ENCODE measurements at places on chromosomes 12 and 14.

DNA sequence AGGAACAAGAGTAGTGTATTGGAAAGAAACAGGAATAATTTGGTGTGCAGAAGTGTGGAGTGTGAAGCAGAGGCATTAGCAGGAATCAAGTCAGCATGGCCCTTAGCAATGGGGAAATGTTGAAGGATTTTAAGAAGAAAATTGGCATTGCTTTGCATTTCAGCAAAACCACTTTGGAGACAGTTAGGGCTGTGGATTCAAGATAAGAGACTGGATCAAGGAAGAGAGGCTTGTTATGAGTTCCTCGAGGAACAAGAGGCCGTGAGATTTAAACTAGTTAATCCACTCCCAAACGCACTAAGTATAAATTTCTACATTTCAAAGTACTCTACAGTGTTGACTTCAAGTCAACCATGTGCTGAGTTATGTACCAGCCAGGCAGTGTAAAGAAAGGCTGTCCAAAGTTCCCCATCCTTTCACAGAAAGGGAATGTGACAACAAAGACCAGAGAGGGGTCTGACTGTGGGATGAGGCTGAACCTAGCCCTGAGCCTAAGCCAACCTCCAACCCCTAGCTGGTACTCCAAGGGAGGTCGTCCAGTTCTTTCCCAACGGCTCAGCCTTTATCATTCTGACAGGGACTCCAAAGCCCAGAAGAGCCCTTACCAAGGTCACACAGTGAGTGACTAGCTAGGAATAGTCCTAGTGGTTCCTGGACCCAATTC is 91.2 kb upstream of the BMP4 start:
- no peak for DNase-seq

DNA sequence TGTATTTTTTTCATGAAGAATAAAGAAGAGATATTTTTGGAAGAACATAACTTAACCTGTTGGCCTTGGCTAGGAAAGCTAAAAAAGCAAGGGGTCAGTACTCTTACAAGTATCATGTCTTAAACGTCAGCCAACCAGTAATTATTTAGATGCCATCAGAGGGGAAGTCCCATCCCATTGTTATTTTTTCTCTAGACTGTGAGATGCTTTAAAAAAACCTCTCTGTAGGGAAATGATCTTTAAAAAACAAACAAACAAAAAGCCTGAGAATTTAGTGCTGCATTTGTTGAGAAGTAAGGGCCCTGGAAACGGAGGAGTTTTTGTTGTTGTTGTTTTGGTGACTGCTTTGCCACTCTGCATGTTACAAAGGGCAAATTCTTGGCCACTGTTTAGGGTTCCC is 474.0 kb downstream of the ZFP36L1 start:
- DNase-seq, result no peak

GRCh38 chr12:93434256-93434865 is 7.4 kb downstream of the UBE2N start:
- DNase-seq, result no peak

DNA sequence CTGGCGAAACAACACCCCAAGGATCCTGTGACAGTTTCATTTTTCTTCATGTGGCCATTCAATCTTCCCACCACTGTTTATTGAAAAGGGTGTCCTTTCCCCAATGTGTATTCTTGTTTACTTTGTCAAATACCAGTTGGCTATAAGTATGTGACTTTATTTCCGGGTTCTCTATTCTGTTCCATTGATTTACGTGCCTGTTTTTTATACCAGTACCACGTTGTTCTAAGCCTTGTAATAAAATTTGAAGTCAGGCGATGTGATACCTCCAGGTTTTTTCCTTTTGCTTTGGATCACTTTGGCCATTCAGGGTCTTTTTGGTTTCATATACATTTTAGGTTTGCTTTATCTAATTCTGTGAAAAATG is 9.1 kb upstream of the MGAT4C start:
- DNase-seq, result no peak

- no peak for DNase-seq
Observed at GRCh38 chr12:22641353-22642053, 16.5 kb downstream of the ETNK1 start.

- no peak for DNase-seq
Observed at GRCh38 chr14:63581491-63581890, 38.3 kb upstream of the PPP2R5E start.

DNA sequence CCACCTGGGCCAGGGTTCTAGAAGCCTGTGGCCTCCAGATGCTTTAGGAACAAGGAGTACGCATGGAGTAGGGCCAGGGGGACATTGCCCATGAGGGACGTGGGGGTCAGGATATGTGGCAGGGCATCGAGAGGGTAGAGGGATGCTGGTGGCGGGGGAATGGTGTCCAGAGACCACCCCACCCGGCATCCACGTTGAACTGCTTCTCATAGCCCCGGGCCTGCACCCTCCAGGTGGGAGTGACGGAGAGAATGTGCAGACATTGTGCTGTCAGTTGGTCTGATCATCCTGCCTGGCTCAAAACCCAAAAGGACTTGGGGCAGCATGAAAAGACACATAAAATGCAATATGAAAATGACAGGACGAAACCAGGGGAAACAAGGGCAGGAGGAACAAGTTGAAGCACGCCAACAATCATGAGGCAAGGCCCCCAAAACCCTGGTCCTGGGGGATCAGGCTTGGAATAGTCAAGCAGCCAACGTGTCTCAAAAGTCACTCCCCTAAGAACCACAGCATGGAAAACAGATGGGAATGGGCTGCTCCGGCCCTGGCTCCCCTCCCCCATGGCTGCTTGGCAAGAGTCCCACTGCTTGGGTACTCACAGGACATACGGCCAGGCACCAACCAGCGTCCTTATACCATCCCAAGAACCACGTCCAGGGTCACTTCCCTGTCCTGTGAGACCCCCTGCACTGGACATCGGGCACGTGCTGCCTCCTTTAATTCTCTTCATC is 117.9 kb downstream of the DICER1 start:
- DNase-seq, result no peak

DNA sequence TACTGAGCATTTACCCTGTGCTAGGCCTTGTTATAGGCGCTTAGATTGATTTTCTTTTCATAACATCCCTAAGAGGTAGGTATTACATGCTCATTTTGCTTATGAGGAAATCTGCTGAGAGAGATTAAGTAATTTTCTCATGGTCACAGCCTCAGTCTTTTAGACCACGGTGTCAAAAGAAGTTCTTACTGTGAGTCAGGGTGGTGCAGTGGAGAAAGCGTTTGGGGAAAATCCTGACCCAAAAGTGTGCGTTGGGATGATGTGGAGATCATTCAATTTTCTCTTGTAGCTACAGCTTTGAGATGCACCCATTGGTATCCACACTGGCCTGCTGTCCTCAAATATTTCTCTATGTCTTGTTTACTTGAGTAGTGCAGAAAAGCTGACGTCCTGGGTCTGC is 8.2 kb downstream of the ANG start:
- no peak for DNase-seq

- DNase-seq, result no peak
Observed at GRCh38 chr12:62268956-62269355, 8.8 kb downstream of the USP15 start.

DNA sequence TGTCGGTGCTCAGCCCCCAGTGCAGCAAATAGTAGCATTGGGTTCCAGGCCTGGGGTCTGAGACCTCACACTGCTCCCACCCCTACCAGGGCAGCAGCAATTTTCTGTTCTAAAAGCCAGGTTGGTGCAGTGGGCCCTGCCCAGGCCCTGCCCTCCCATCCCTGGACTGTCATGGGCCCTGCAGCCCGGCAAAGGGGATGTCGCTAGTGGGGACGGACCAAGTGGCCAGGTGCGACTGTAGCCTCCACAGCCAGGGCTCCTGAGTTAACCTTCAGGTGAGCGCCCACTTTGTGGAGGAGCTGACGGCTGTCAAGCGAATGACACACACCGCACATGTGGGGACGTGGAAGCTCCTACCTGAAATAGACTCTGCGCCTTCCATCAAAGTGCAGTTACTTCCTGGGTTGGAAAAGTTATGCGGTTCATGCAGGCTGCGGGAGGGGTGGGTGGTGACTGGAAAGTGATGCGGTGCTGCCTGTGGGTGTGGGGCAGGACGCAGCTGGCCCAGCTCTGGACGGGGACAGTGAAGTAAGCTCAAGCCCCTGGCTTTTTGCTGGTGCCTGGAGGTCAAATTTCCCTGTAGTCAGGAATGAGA is 1.5 kb downstream of the INF2 start:
- DNase-seq, result no peak

GRCh38 chr12:42873401-42873800 is 283.9 kb upstream of the PRICKLE1 start:
- no peak for DNase-seq

DNA sequence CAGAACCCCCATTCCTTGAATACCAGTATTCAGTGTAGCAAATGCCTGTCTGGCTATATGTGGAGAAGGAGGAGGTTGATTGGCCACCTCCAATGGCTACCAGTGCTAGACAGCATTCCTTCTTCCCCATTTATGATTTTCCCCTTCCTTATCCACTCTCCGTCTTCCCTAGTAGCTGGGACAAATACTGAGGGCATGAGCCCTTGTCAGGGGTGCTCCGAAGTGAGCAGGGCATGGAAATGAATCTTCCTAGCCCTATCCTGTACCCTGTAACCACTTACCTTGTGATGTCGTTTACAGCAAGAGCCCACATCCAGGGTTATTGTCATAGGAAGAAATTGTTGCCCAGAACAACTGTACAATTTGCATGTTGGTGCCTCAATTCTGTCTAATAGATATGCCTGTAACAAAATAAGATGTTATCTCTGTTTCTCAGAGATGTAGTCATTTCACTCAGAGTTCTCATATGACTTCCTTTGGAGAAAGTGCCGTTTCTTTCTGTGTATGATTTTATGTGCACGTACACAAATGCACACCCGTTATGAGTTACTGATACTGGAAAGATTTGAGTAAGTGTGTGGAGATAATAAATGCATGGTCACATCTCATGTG is 423.7 kb downstream of the EGLN3 start:
- DNase-seq, result no peak

DNA sequence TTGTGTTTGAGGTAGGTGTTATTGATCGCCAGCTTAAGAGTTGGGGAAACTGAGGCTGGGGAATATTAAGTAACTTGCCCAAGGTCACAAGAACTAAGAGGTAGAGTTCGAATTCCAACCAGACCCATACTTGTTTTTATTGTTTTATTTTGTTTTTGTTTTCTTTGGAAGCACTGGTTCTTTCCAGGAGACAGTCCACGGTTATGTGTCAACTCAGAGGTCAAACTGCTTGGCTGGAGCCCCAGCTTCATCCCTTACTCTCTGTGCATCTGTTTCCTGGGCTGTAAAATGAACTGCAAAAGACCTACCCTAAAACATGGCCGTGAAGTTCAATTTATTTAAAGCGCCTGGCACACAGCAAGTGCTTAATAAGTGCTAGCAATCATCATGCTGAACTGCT is 74.4 kb upstream of the MAP1LC3B2 start:
- no peak for DNase-seq

- DNase-seq, result no peak
Observed at GRCh38 chr12:97643924-97644323, 181.3 kb downstream of the RMST start.

DNA sequence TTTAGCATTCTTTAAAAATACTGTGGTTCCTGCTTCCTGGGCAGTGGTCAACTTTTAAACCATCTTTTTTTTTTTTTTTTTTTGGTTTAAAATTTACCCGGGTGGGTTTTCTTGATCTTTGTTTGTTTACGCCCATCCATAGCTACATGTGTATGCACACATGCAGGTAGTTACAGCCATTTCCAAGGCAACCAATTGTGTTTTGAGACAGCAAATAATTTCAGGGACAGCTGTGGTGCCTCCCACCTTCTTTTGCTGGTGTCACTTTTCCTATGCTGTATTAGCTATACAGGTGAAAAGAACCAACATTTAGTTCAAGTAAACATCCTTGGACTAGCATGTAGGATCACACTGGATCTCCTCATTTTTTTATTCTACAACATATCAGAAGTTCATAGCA is 52.0 kb upstream of the PSMA6 start:
- DNase-seq, result no peak

GRCh38 chr12:1841586-1842182 is 21.3 kb downstream of the LRTM2 start:
- DNase-seq, result no peak

DNA sequence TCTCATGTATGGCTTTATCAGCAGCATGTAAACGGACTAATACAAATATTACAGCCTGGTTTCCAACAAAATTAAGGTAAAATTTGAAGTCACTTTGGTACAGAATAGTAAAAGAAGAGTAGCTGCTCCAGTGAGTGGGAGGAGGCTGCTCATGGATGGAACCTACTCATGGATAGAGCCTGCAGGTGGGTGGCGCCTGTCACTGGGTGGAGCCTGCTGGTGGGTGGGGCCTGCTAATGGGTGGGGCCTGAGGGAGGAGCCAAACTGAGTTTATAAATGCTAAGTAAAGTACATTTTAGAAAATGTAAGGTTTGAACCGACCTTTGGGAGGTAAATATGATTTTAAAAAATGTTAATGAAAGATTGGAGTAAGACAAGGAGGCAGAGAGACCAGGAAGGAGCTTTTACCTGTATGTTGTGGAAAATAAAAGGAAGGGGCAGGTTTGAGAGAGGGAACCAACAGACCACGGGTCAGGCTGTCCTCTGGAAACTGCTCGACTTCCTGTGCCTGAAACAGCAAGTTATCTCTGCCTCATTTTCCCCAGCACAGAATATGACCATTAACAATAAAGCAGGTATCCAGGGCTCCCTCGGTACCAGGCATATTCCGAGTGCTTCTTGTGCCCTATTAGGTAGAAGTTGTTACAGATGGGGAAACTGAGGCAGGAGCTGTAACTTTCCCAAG is 55.9 kb upstream of the SEL1L start:
- no peak for DNase-seq

DNA sequence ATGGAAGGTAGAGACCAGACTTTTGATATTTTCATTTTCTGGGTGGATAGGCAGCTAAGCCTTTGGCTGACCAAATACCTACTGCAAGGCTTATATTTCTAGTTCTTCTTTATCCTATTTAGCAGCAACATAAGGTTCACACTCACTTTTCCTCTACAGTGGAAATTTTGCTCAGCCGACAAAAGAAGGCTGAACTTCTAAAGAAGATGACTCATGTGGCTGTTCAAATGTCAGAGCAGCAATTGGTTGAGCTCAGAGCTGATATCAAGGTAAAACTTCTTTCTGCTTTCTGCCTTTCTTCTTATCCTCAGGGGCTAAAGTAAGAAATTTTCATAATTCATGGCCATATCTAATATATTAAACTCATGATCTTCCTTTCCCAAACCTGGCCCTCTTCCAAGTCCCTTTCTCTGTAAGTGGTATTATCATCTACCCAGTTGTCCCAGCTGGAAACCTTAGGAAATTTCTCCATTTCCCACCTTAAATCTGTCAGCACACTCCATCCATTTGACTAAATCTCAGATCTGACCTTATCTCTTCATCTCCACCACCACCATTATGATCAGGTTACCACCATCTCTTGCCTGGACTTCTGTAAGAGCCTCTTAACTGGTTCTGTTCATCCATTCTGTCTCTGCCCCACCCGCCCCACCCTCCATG is 19.8 kb upstream of the KCNH3 start:
- no peak for DNase-seq
